Right lung (tissue), 10 donors: ENCODE measurements at places on chromosomes 6 and 20. TPM values are rescaled to one million over a fixed set of nuclear protein-coding genes. Genes with fewer than 3 reads are reported as not detected.

DNA sequence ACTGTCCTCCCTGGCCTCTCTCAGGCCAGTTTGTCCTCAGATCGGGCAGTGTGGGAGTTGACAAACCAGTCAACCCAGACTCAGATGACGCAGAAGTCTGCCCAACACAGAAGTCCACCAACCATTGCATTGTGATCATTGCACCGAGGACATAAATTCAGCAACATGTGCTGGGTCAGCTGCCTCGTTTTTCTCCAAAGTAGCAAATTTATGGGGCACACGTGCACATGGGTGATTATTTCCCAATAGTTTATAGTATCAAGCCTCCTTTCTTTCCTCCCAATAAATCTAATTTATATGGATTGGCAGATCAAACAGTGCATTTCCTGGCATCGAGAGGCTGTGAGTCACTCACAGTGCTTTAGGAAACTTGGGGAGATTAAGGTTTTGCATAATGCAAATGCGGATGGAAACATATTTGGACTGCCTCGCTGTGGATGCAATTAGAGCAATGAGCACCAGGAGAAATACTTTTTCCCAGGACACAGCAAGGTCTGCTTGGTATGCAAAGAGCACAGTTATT is 413.7 kb upstream of the SULF2 start:
- no peak for DNase-seq

DNA sequence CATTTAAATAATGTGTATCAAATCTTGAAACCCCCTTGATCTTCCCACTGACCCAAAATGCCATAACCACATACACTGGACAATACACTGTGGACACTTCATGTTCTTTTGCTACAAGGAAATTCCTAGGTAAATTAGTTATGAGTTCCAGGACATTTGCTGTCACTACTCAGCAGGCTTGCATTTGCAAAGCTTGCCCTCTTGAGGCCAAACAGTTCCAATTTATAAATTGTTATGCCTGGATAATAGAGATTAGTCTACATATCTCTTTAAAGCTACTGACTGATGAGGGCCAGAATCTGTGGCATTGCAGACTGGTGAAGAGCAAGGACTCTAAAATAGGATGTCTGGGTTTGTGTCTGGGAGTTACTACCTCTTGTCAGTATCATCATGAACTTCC is 17.4 kb upstream of the RAB32 start:
- DNase-seq: no peak

GRCh38 chr20:18926965-18927364 is 113.4 kb downstream of the SCP2D1 start:
- no peak for DNase-seq

GRCh38 chr20:36460648-36461599 is 80.4 kb upstream of the MYL9 start:
- peak; percentile 96 for DNase-seq

- no peak for DNase-seq
These were observed 93.3 kb upstream of the MARCKS start for GRCh38 chr6:113763876-113764275.

BANF2 gene
- not detected for polyA plus RNA-seq

- DNase-seq: no peak
These were observed 7.4 kb upstream of the CD83 start for GRCh38 chr6:14110001-14110818.

DNA sequence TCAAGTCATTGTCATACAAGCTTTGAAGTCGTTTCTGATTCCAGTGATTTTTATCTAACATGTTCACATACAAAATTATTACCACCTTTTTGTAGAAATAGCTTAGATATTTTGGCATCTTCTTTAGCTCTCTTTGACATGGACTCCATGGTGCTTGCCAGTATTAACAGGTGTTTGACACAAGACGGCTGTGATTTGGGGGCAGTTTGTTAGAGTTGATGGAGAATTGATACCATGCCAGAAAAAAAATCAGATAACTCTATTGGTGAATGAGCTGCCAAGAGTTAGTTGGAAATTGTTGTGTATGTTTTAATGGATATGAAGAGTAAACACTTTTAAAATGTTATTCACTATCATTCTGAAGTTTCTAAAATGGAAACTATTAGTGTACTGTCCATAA is 146.6 kb upstream of the LAMP5 start:
- DNase-seq: peak; percentile 51
